Activated CD4-positive, alpha-beta memory T cell treated with anti-CD3 and anti-CD28 coated beads for 36 hours (primary cell): ENCODE measurements at places on chromosomes 2 and 18. TPM values are rescaled to one million over a fixed set of nuclear protein-coding genes. Genes with fewer than 3 reads are reported as not detected.

SERPINB3 gene
- total RNA-seq, result not detected

ATP6V1C2 gene
- total RNA-seq, result not detected

NTSR2 gene
- not detected for total RNA-seq

GPR39 gene
- total RNA-seq, result not detected

ACP1 gene
- total RNA-seq, result 127 TPM

RTP5 gene
- 0.10 TPM for total RNA-seq

KCNS3 gene
- total RNA-seq, result 0.17 TPM

OTOS gene
- not detected for total RNA-seq

DOK6 gene
- not detected for total RNA-seq

RND3 gene
- not detected for total RNA-seq

KRTCAP3 gene
- total RNA-seq, result 5.4 TPM

SLC66A3 gene
- total RNA-seq, result 14.4 TPM

OSBPL1A gene
- 2.4 TPM for total RNA-seq

RGPD8 gene
- total RNA-seq, result 16.0 TPM

RSAD2 gene
- total RNA-seq, result 7.9 TPM

SERPINB4 gene
- not detected for total RNA-seq
